ENCODE measurements at places on chromosomes 5 and 9.
A peak's percentile ranks its signal among the peaks of the same experiment; 100 is the strongest.

DNA sequence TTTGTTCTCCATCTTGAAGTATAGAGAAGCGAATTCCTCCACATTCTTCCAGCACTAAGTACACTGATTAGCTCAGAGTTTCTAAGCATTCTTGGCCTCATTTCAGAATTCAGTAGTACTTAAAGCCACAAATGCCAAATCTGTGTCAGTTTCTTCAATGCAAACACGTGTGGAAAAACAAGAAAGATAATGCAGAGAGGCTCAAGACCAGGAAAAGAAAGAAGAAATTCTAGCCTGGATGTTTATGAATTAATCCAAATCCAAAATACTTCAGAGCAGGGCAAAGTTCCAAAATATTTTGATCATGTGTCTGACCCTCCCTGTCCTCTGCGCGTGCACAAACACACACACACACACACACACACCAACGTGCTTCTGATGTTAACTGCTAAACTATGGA, 457.6 kb downstream of the SLCO4C1 start:
- peak; percentile 26 for DNase-seq

DNA sequence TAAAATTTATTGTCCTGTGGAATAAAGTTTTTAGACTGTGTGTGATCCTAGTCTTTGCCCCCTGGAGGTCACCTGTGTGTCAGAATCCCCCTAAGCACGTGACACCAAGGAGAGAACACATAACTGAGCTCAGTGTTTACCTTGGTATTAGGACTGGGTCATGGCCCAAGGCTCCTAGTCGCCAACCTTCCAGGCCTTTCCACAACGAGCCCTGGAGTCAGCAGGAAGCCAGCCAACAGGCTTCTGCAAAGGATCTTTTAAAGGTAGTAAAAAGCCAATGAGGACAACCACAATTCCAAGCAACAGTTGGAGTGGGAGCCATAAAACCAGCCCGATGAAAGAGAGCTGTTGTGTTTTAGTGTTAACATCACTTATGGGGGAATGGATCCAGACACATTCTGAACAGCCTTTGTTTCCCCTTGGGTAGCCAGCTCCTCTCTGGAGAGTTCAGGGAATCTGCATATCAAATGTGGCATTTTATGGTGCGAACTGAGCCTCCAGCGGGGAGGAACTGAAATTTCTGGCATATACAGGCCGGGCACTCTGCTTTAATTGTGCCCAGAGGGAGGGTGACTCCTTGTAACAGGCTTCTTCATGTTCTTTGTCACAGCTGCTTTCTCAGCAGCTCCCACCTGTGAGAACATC, 239.9 kb downstream of the FSTL4 start:
- DNase-seq, result no peak

- DNase-seq, result no peak
These were observed 45.7 kb upstream of the PTGS1 start for GRCh38 chr9:122325124-122325523.

DNA sequence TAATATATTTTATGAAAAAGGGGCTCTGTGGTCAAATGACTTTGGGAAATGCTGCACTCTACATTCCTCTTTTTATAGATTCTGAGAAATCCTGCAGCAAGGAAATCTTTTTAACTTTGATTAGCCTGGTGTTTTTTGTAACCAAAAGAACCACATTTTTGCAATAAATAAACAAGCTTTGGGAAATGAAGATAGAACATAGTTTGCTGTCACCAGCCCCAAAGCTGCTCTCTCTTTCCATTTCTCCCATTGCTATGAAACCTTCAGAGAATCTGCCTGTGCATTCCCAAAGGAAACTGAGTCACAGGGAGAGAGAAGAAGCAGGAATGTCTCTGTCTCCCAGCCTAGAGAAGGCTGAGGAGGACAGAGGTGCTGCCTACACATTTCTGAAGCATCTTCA, 59.0 kb downstream of the COL15A1 start:
- DNase-seq, result no peak

DNA sequence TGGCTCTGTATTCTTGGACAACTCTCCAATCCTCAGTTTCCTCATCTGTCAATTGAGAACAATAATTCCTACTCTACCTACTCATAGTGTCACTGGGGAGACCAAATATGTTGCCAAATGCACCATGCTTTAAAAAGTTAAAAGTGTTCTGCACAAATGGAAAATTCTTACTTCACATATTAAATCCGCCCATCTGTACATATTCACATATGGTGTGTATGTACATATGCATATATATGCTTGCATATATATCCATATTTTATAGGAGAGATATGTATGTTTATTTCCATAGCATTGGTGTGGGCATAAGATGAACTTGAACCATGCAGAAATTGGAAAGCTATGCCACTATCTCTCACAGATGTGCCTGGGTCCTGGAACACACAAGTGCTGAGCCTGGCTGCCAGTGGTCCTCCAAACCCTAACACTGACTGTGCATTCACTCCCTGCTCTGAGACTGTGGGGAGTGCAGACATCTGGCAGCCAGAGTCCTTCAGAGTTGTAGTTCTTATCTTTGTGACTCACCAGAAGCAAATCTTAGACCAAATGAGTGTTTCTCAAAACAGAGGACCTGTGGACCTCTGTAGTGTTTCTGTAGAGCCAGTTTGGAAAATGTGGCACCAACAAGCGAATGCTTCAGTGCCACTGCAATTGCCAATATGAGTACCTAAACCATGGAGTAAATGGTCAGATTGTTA, 168.7 kb downstream of the GRIA1 start:
- no peak for DNase-seq

DNA sequence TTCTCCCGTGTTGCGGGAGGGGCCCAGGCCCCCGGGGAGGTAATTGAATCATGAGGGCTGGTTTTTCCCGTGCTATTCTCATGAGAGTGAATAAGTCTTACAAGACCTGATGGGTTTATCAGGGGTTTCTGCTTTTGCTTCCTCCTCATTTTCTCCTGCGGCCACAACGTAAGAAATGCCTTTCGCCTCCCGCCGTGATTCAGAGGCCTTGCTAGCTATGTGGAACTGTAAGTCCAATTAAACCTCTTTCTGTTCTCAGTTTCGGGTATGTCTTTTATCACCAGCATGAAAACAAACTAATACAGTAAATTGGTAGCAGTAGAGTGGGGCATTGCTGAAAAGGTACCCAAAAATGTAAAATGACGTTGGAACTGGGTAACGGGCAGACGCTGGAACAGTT, 1035.1 kb downstream of the DTWD2 start:
- DNase-seq, result no peak

- no peak for DNase-seq
These were observed 67.7 kb downstream of the HMHB1 start for GRCh38 chr5:143879646-143880045.

DNA sequence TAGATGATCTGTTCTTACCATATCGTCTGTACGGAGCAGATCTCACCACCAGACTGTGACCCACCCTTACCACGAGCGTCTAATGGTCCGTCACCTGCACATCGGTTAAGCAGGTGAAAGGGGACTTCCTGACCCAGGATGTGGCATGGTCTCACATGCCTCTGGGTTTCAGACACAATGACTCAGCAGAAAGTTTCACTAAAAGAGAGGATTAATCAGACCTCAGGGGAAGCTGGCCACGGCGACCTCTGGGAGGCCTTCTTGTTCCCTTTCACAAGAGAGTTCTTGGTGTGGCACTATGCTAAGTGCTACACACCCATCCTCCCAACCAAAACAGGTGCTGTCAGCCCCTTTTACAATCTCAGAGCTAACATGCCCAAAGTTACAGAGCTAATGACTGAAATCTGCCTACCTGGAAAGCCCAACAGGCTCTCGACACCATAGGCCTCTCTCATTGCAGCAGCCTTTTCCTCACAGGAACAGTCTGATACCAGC, 41.6 kb downstream of the ADAMTS12 start:
- no peak for DNase-seq

DNA sequence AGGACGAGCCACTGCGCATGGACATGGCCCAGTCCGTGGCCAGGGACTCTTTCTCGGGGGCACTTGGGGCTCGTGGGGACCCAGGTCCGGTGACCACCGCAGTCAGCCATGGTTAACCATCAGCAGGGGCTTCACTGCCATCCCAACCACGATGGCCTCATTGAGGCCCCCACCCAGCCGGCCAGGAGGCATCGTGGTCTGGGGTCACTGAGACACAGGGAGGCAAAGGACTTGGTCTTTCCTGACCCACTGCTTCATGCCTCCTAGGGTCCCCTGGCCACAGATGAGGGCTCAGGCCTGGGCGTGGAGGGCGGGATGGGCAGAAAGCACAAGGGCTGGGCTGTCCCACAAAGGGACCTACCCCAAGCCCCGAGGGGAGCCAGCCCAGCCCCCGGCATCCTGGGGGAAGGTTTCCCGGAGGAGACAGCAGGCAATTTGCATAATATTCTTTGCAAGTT, 6.6 kb downstream of the NACC2 start:
- DNase-seq, result no peak

DNA sequence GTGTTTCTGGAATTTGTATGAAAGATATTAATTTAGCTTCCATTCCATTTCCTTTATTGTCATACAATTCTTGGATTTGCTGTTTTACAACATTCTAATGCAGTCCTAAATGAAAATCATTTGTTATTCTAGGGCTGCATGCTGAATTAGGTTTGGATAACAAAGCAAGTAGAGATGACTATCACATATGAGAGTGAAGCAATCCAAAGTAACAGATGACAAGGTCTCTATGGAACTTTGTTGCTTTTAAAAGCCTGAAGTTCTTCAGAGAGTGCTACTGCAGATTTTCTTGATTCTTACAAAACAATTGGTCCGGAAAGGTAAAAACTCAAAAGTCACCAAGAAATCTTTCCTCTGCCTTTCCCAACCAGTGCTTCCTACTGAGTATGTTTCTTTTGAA, 56.9 kb upstream of the VCAN start:
- no peak for DNase-seq

- DNase-seq, result no peak
These were observed 427.3 kb downstream of the PDE4D start for GRCh38 chr5:59466271-59466670.

DNA sequence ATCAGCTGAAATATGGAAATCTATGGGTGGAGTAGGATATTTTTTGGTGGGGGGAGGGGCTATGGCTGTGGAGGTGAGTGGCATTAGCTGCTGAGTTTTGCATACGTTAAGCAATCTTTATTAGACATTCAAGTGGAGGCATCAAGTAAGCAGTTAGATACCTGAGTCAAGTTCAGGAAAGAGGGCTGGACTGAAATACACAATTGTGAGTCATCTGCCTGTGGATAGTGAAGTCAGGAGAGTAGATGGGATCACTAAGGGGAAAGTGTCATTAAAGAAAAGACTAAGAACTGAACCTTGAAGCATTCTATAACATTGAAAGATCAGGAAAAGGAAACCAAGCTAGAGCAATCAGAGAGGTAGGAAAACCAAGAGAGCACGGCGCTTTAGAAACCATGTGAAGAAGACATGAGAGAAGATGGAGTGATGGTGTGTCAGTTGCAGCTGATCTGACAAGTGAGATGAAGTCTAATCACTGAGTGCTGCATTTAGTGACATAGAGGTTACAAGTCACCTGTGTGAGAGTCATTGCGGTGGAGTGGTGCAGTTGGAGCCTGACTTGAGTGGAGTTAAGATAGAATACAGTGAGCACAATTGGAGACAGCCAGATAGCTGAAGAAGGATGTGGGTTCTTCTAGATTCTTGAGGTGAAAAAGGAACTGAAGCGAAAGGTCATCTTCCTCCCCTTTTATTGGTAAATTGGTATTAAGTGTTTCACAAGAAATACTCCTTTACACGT, 88.7 kb downstream of the PIP5K1B start:
- no peak for DNase-seq

GRCh38 chr9:104482921-104483570, 21.0 kb upstream of the OR13F1 start:
- DNase-seq, result no peak

DNA sequence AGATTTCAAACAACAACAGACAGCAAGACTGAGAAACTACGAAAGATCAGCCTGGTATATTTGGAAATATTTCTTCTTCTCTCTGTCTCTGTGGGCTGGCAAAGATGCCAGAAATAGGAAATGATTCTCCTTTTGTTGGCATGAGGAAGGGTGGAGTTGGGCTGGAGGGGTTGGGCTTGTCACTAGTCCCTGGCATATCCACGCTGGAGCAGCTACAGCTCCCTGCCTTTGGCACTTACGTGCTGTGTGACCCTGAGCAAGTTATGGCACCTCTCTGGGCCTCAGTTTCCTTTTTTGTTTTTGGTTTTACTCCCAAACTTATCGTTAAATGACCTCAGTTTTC, 354 bp upstream of the KCNMB1 start:
- DNase-seq, result no peak

DNA sequence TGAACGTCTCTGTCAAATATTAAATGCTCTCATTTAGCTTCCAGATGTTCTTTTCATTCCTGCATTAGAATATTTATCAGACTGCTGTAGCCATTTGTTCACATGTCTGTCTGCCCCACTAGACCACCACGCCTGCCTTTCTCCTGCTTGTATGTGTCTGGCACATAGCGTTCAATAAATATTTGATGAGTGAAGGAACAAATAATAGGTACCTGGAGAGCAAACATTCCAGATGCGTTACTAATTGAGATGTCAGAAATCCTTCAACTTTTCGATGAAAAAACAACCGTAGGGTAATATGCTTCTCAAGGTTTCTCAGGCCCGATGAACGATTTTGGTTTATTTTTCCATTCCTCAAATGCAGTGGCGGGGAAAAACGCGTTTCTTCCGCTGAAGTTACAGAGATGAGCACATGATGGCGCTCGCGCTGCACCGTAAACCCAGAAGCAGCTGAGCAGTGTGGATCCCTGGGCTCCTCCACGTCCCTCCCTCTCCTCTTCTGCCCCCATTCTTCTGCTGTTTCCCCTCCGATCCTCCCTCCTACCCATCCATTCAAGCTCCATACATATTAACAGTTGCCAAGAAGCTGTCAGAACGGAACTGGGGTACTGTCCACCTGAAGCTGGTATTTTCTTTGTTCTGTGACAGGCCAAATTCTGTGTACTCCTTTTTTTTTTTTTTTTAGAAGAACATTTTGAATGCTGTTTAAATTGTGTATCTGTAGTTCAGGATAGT, 245.4 kb downstream of the MPDZ start:
- DNase-seq, result peak; percentile 88

GRCh38 chr9:76628155-76628554, 136.1 kb upstream of the PCA3 start:
- no peak for DNase-seq

- no peak for DNase-seq
These were observed 43.5 kb upstream of the TCF7 start for GRCh38 chr5:134070725-134071613.

GRCh38 chr5:132419502-132420468, 50.3 kb downstream of the SLC22A5 start:
- peak; percentile 77 for DNase-seq

GRCh38 chr9:123453831-123454321, 97.9 kb downstream of the CRB2 start:
- DNase-seq, result no peak

DNA sequence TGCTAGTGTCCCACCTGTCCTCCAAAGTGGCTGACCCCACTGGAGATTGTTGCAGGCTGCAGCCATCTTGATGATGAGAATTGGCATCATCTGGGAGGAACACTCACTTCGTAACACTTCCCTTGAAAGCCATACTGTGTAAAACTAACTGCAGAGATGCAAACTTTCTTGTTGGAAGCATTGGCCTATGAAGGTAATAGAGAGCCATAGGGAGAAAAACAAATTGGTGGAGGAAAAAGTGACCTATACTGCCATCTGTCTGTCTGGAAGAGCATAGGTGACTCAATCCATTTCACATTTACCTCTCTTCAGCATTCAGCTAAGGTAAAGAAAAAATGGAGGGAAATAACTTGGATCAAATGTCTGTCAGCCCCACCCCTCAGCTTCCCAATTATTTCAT, 473.4 kb downstream of the NTRK2 start:
- no peak for DNase-seq
